ENCODE measurements at places on chromosomes 5 and 9. TPM values are rescaled to one million over a fixed set of nuclear protein-coding genes. Genes with fewer than 3 reads are reported as not detected.

The ENTPD2 gene
- total RNA-seq: 2.8 TPM

The HSD17B3 gene
- 0.64 TPM for total RNA-seq

The GRM6 gene
- total RNA-seq: not detected

The IL31RA gene
- 0.54 TPM for total RNA-seq

The SPATA9 gene
- not detected for total RNA-seq

The FLT4 gene
- total RNA-seq: 10.0 TPM

The SLC25A2 gene
- not detected for total RNA-seq

The SPINK13 gene
- not detected for total RNA-seq

The CDKN2B-AS1 gene
- not detected for total RNA-seq

The FREM1 gene
- 1.8 TPM for total RNA-seq

The SPRY4 gene
- total RNA-seq: 4.5 TPM

The SOHLH1 gene
- not detected for total RNA-seq

The IL4 gene
- not detected for total RNA-seq

The AFAP1L1 gene
- 44.0 TPM for total RNA-seq

The FAM78A gene
- total RNA-seq: 30.1 TPM

The LHX2 gene
- not detected for total RNA-seq

The CREBRF gene
- total RNA-seq: 19.9 TPM

The DMRT2 gene
- not detected for total RNA-seq

The PGM5 gene
- total RNA-seq: 189 TPM

The ABLIM3 gene
- total RNA-seq: 70.0 TPM

The DAB2 gene
- total RNA-seq: 28.8 TPM

The NUTM2G gene
- total RNA-seq: not detected

The GABBR2 gene
- total RNA-seq: 0.58 TPM

The LOX gene
- total RNA-seq: 7.4 TPM

The MOB3B gene
- 0.54 TPM for total RNA-seq

The CCDC112 gene
- 6.5 TPM for total RNA-seq

The NNT gene
- 350 TPM for total RNA-seq

The EIF4E1B gene
- total RNA-seq: not detected

The SPEF2 gene
- total RNA-seq: 1.7 TPM
